ENCODE measurements at places on chromosomes 12 and 14.

DNA sequence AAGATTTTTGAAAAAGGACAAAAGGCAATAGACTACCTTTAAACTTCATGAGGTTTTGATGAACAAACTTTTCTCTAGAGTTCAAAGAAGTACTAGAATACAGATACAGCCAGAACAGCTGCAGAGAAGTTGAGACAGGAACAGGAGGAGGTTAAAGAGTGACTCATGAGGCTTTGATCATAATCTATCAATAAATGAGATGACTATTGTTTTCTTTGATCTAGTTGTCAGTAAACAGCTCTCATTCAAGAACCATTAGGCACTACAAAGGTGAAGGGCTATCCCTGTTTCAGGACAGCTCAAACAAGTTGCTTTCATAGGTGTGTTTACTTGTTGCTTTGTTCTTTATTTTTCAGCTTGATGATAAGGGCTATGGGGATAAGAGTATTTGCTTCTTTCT is 2.4 kb downstream of the WASHC3 start:
- DNase-seq: no peak

DNA sequence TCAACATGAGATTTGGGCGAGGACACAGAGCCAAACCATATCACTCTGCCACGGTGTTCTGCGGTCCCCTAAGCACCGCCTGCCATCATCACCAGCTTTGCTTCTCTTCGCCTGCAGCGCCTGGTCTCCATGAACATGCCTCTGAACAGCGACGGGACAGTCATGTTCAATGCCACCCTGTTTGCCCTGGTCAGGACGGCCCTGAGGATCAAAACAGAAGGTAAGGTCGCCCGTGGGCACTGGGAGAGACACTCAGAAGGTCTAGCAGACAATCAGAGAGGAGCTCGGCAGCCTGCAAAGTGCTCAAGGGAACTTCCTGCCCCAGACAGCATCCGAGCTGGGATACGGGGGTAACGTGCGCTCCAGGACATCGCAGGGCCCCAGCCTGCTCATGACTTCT is 126.0 kb upstream of the FKBP4 start:
- no peak for DNase-seq

DNA sequence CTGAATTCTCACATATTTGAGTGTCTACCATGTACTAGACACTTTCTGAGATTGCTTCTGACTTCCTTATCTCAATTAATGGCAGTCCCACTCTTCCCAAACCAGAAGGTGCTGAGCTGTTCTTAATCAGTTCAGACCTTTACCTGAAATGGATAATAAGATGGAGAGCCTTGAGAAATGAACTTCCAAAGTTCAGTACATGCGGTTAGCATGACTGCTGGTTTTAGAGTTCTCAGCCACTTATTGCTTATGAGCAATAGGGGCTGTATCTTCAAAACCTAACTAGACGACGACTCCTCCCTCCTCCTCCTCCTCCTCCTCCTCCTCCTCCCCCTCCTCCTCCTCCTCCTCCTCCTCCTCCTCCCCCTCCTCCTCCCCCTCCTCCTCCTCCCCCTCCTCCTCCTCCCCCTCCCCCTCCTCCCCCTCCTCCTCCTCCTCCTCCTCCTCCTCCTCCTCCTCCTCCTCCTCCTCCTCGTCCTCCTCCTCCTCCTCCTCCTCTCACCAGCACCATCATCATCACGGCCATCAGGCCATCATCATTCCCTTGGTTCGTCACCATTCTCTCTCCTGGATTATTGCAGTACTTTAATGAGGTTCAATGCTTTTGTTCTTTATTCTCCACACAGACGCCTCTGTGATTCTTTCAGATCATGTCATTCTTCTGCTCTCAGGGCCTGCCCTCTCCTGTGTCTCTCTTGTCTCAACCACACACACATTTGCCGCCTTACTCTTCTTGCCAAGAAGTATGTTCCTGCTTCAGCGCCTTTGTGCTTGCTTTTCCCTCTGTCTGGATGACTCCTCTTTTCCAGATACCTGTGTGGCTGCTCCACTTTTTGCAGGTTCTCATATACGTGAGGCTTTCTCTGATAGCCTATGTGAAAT is 2.7 kb downstream of the PCNX1 start:
- DNase-seq: no peak

DNA sequence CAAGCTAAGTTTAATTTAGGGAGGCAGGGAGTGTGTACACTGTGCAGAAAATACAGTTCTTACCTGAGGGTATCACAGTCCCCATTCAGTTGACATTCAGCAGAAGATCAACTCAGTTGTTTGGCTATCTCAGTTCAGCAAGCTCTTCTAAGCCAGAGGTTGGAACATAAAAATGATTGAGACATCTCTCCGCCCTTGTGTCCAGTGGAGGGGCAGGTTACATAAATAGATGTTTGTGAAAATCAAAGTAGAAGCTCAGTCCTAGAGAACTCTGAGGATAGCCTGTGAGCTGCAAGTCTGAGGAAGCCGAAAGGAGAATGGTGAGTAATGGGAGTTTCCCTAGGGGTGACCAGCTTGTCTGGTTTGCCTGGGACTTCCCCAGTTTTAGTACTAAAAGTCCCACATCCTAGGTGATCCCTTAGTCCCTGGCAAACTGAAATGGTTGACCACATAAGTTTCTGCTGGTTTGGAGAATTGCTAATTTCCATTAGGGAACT is 251.4 kb upstream of the ATP2B1 start:
- no peak for DNase-seq

All from G401 (cell line).